Fibroblast of lung (primary cell): ENCODE measurements at places on chromosomes 4 and X. TPM values are rescaled to one million over a fixed set of nuclear protein-coding genes. Genes with fewer than 3 reads are reported as not detected.

GRCh38 chr4:99810536-99810935 lies 6.1 kb upstream of the DAPP1 start:
- H3K36me3 ChIP-seq, result no peaks in the 10 kb centered on the region
- no peak overlapping the region for H3K4me3 ChIP-seq
- H3K4me1 ChIP-seq, result no peaks in the 10 kb centered on the region

- H3K27ac ChIP-seq, result no peak overlapping the region
- H3K36me3 ChIP-seq, result no peaks in the 10 kb centered on the region
Observed at GRCh38 chrX:149979126-149979644, 40.9 kb upstream of the EOLA2 start.

- DNase-seq, result no peak
- no peak overlapping the region for H3K27ac ChIP-seq
- no peaks in the 10 kb centered on the region for H3K4me1 ChIP-seq
- peaks cover 4% of the 10 kb centered on the region for H3K27me3 ChIP-seq
- H3K36me3 ChIP-seq, result no peaks in the 10 kb centered on the region
Observed at GRCh38 chr4:655464-656151, 18.5 kb downstream of the ATP5ME start.

GRCh38 chrX:153499341-153499740 lies 4.6 kb downstream of the BGN start:
- H3K27me3 ChIP-seq, result no peaks in the 10 kb centered on the region
- no peak overlapping the region for H3K27ac ChIP-seq
- H3K36me3 ChIP-seq, result no peaks in the 10 kb centered on the region
- H3K4me3 ChIP-seq, result no peak overlapping the region
- H3K4me1 ChIP-seq, result peaks cover 3% of the 10 kb centered on the region

DNA sequence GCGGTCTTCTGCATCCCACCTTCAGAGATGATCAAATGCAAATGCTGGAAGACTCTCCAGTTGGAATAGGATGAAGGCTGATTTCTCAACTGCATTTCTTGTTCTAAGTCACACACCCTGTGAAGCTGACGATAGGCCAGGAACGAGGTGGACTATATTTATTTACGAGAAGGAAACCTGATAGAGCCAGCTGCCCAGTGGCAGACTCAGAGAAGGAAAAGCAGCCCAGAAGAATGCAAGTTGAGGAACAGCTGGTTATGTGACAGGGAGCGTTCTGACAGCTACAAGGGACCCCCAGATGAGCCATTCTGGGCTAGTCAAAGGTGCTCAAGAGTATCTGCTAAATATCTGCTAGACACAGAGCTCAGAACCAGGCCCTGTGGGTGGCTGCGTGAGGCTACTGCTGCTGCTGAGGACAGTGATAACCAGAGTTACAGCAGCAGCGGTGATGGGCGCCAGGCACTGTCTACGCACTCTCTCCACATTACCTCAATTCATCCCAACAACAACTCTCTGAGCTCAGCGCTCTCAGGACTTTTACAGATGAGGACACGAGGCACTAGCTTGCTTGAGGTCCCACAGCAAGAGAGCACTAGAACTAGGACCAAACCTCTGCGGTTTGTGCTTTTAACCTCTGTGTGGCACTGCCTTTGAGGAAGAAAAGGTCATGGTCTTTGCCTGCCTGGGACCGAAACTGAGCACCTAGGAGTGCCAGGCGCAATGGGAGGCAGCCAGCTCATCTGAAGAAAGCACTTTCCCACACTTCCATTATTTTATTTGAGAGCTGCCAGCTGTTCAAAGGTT lies 69.0 kb downstream of the GATB start:
- peaks cover 3% of the 10 kb centered on the region for H3K4me1 ChIP-seq
- H3K4me3 ChIP-seq, result no peak overlapping the region
- H3K27me3 ChIP-seq, result no peaks in the 10 kb centered on the region
- no peaks in the 10 kb centered on the region for H3K36me3 ChIP-seq

DNA sequence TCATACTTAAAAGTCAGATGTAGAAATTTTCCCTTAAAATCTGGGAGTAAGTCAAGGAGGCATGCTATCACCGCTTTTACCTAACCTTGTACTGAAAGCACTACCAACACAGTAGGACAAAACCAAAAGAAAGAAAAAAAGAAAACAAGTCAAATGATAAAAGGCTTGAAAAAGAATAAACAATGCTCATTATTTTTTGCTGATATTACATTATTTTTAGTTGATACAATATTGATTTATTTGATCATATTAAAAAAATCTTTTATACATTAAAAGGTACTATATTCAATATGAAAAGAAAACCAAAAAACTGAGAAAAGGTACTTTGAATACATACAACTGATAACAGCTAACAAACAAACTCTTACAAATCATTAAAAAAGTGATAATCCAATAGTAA lies 164.3 kb downstream of the FAM13A start:
- no peak overlapping the region for H3K4me3 ChIP-seq
- H3K4me1 ChIP-seq, result no peaks in the 10 kb centered on the region
- no peak overlapping the region for H3K27ac ChIP-seq
- no peaks in the 10 kb centered on the region for H3K27me3 ChIP-seq
- no peaks in the 10 kb centered on the region for H3K36me3 ChIP-seq

GRCh38 chr4:156475322-156475721 lies 496.3 kb downstream of the PDGFC start:
- H3K4me3 ChIP-seq, result no peak overlapping the region
- peaks cover 5% of the 10 kb centered on the region for H3K4me1 ChIP-seq
- no peaks in the 10 kb centered on the region for H3K36me3 ChIP-seq
- H3K27ac ChIP-seq, result no peak overlapping the region

GRCh38 chr4:72531322-72531721 lies 37.7 kb downstream of the ADAMTS3 start:
- H3K36me3 ChIP-seq, result no peaks in the 10 kb centered on the region
- no peak overlapping the region for H3K27ac ChIP-seq
- no peak overlapping the region for H3K4me3 ChIP-seq
- H3K4me1 ChIP-seq, result no peaks in the 10 kb centered on the region

DNA sequence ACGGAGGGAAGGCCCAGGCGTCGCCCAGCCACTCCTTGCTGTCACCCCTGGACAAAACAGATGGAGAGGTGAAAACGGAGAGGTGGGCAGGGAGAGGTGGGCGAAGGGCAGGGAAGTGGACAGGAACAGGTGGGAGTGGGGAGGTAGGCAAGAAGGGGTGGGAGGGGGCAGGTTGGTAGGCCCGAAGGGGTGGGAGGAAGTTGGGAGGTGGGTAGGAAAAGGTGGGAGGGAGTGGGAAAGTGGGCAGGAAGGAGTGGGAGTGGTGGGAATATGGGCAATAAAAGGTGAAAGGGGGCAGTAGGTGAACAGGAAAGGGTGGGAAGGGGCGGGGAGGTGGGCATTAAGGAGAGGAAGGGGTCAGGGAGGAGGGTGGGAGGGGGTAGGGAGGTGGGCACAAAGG lies 9.0 kb upstream of the MAGEC1 start:
- no peak for DNase-seq
- no peak overlapping the region for H3K4me3 ChIP-seq
- no peaks in the 10 kb centered on the region for H3K36me3 ChIP-seq
- no peaks in the 10 kb centered on the region for H3K27me3 ChIP-seq
- H3K4me1 ChIP-seq, result no peaks in the 10 kb centered on the region
- no peak overlapping the region for H3K27ac ChIP-seq

HELT gene
- not detected in 2 replicates for total RNA-seq

DNASE1L1 gene
- 13.9 and 38.5 TPM in 2 replicates for total RNA-seq

DNA sequence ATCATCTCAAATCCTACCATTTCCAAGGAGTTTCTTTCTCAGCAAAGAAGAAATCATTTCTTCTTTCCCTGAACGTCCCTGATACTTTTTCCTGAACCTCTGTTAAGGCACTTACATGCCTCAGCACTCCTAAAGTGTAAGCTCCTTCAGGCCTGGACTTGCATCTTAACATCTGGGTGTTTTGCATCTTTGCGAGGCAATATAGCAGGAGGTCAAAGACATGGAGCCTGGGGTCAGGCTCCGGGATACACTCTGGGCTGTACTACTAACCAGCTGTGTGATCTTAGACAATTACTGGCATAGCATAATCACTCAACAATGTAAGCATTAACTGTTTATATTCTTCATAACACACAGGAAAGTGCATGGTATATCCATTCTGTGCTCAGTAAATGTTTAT lies 275.5 kb upstream of the BOD1L1 start:
- peak overlapping the region; percentile 30 for H3K27ac ChIP-seq
- H3K4me3 ChIP-seq, result no peak overlapping the region
- no peaks in the 10 kb centered on the region for H3K36me3 ChIP-seq
- peaks cover 25% of the 10 kb centered on the region for H3K4me1 ChIP-seq

PLXNA3 gene
- total RNA-seq, result 11.6 and 17.8 TPM in 2 replicates

DNA sequence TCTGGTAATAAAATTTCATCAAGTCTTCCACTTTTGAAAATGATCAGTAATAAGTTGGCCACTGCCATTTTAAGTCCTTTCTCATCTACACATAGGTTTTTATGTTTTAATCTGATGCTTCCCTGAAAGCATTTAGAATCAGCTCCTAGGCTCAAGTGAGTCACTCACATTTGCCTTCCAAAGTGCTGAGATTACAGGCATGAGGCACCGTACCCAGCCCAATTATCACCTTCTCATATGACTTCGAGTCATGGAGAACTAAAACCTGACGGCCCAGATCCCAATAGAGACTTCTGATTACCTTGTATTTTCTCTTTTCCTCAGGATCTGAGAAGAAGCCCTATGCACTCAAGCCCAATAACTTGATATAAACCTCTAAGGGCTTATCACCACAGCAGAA lies 140.8 kb downstream of the OPHN1 start:
- H3K27ac ChIP-seq, result no peak overlapping the region
- peak; percentile 25 for DNase-seq
- no peaks in the 10 kb centered on the region for H3K27me3 ChIP-seq
- no peaks in the 10 kb centered on the region for H3K36me3 ChIP-seq
- no peaks in the 10 kb centered on the region for H3K4me1 ChIP-seq
- no peak overlapping the region for H3K4me3 ChIP-seq

DNA sequence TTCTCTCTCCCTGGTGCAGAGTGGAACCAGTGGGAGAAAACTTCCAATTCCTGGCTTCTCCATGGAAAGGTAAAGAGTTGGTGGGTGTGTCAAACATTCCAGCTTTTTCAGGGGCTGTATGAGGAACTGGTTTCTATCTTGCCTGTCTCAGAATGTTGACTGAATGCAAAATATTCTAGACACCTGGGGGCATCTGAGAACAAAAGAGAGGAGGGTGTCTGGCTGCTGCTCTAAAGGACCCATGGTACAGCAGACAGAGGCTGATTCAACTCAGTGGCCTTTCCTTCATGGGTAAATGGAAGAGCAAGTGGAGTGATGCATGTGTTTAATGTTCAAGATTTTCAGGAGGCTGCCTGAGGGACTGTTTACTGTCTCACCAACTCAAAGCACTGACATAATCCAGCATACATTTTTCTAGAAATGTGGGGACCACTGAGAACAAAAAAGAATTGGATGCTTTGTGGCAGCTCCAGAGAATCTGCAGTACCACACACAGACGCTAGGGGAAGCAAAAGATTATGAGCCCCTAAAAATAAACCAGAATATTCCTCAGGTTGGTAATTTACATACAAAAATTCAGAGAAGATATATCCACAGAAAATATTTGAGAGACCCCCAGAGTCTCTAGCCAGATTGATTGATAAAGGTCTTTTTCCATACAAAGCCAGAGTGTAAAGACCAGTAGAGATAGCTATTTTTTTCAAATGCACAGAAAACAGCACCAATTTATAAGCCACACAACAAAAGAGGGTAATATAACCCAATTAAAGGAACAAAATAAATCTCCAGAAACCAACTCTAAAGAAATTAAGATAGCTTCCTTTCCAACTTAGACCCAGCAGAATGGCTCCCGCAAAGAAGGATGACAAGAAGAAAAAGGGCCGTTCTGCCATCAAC lies 48.0 kb upstream of the STARD8 start:
- no peaks in the 10 kb centered on the region for H3K36me3 ChIP-seq
- no peaks in the 10 kb centered on the region for H3K4me1 ChIP-seq
- no peaks in the 10 kb centered on the region for H3K27me3 ChIP-seq
- H3K27ac ChIP-seq, result no peak overlapping the region

DNA sequence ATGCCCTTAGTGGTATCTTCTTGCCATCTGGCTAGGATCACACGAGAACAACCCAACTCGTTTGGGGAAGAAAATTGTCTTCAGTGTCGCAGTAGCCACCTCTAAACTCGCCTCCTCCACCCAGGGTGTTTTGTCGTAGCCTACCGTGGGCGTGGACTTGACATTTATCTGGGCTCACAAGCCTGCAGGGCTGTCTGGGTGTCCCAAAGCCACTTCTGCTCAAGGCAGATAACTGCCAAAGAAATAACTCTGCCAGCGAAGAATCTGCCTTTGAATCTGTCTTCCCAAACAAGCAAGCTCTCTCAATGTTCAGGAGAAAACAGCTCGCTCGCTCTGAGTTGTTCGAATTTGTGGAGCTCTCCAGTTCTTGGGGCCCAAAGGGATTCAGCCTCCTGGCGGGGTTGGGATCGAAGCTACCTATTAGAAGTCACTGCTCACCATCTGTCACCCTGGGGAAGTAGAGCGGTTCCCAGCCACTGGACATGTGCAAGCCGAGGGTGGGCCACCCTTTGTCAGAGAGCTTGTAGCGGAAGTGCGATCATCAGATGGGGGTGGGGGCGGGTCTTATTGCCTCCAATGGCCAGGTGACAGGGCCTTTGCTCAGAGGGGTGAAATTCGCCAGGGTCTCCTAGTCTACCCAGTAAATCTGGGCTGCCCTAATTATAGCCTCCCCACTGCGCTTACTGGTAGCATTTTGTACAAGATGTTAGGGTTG lies 14.8 kb downstream of the BLOC1S4 start:
- no peak overlapping the region for H3K27ac ChIP-seq
- no peak overlapping the region for H3K4me3 ChIP-seq
- peaks cover 4% of the 10 kb centered on the region for H3K4me1 ChIP-seq

DNA sequence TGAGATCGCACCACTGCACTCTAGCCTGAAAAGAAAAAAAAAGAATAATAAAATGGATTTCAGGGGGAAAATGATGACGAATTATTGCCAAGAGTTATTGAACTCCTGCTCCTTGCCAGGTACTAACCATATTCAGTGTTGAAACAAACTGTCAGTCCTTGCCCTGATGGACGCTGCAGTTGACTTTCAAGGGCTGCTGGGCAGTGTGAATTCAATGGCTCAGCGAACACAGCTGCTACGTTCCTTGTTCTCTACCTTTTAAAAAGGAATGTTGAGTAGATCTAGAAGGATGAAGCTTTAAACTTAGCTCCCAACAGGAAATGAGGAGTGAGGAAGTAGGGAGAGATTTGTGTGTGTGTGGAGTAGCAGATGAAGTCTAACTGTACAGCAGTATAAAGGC lies 2.7 kb downstream of the LIMCH1 start:
- H3K36me3 ChIP-seq, result no peaks in the 10 kb centered on the region
- no peaks in the 10 kb centered on the region for H3K4me1 ChIP-seq
- H3K27me3 ChIP-seq, result no peaks in the 10 kb centered on the region
- H3K27ac ChIP-seq, result no peak overlapping the region

DNA sequence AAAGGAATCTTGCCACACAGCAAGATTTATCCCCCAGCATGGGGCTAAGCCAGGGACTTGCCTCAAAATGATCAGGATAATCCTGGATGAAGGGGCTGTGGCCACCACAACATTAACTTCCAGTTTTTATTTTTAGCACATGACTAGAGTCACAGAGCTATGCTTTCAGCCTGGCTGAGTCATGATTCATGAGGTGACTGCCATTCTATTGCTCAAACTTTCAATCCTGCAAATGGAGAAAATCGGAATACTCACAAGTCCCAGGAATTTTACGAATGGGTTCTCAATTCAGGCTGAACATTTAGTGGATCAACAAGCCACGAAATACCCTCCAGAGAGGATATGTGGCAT lies 70.7 kb upstream of the HPGD start:
- H3K36me3 ChIP-seq, result no peaks in the 10 kb centered on the region
- peaks cover 2% of the 10 kb centered on the region for H3K4me1 ChIP-seq
- no peaks in the 10 kb centered on the region for H3K27me3 ChIP-seq
- DNase-seq, result peak; percentile 78
- no peak overlapping the region for H3K4me3 ChIP-seq
- H3K27ac ChIP-seq, result no peak overlapping the region

- DNase-seq, result no peak
- H3K4me1 ChIP-seq, result no peaks in the 10 kb centered on the region
- no peak overlapping the region for H3K4me3 ChIP-seq
Observed at GRCh38 chr4:187811591-187811990, 184.0 kb upstream of the ZFP42 start.

GRCh38 chr4:122073615-122074014 lies 78.5 kb upstream of the BLTP1 start:
- H3K27ac ChIP-seq, result no peak overlapping the region
- H3K4me1 ChIP-seq, result no peaks in the 10 kb centered on the region

C1QTNF7 gene
- total RNA-seq, result 1.5 and 3.0 TPM in 2 replicates
